Left cardiac atrium (tissue), 4 donors: ENCODE measurements at places on chromosomes 5 and 9. TPM values are rescaled to one million over a fixed set of nuclear protein-coding genes. Genes with fewer than 3 reads are reported as not detected.

The IL33 gene
- total RNA-seq, result 44.3 TPM

DNA sequence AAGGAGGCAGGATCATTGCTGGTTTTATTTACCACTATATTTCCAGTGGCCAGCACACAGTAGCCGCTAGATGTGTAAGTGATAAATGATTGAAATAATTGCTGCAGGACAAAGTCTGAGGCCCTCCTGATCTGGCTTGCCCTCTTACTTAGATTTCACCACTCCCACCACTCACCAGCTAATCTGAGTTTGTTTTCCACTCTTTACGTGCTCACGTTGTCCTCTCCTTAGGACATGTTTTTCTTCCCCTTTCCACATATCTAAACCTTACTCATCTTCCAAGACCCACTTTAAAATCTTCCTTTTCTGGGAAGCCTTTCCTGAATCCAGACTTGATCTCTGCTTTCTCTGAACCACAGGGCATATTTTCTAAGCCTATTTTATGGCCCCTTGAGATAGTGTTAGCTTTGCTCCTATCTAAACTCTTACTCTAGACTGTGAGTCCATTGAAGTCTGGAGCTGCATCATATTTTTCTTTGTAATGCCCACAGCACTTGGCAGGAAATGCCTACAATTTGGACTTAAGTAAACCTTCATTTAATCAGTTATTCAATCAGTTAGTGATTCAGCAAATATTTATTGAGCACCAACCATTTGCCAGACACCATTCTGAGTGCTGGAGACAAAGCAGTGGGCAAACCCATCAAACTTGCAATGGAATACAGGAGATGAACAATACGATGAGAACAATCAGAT, 2.4 kb downstream of the TLR4 start:
- no peak for DNase-seq

The IFNA13 gene
- total RNA-seq, result not detected

DNA sequence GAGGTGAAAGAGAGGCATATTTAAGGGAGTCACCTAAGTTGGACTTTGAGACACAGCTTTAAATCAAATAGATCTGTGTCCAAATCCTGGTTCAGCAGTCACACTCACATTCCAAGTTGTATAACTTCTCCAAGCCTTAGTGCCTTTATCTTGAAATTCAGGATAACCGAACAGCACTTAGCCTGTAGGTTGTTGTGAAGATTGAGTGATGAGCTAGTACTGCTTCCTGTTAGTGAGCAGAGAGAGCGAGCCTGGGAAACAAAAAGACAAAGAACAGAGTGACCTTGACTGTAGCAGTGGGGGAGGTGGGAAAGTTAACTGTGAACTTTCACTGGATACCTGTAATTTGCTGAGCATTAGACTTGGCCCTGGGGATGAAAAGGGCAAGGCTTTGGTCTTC, 22.4 kb downstream of the MAML1 start:
- no peak for DNase-seq

DNA sequence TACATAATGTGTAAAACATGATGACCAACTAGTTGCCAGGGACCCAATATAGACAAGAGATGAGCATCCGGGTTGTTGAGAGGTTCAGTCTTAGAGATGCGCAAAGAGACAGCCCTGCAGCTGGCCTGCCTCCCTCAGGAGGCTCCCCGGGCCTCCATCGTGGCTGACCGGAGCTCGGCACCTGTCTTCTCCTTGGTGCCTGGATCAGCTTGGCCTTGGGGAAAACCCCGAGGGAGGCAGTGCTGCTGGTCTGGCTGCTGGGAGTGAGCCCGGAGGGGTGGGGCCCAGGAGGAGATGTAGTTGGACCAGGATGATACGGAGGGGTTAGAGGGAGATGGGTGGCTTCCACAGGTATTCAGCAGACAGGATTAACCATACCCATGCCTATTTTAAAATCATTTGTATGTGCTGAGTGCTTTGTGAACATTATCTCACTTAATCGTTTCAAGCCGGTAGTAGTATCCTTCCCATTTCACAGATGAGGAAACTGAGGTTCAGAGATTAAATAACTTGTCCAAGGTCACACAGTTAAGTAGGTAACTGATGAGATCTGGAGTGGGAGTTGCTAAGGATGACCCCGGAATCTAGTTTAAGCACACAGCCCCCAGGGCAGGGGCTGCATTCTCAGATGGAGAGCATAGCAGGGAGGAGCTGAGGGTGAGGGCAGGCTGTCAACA, 173.8 kb downstream of the COL23A1 start:
- no peak for DNase-seq

DNA sequence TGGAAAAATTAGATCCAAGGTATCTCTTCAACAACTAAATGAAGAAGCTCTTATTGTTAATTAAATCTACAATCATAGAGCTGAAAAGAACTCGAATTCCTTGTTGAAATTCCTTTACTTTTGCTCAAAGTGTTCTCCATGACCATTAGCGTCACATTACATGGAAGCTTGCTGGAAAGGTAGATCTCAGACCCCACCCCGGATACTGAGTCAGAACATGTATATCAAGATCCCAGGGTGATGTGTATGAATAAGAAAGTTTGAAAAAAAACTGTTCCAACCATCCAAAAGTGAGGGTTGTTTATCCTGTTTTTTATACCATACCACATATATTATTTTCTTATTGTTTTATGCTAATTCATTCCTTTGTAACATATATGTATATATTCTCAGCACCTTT, 237.1 kb upstream of the PUM3 start:
- DNase-seq, result no peak

The PTCH1 gene
- total RNA-seq, result 6.9 TPM

The GLDC gene
- total RNA-seq, result 0.24 TPM

The CFAP90 gene
- total RNA-seq, result 0.16 TPM

DNA sequence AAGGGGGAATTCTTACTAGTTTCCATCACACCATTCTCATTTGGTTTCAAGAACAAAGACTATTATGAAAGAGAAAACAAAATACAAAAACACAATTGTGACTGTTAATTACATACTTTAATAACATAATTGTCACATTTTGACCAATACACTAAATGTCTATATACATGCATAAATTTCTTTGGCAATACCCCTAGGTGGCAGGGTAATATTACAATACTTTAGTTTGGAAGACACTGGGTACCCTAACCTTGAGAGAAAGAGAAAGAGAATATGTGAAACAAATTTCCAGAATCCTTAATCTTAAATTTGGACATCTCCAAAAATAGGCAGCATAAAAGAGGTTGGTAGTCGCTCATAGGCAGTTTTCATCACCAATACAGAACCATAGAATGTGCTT, 619.6 kb upstream of the ADAMTS16 start:
- no peak for DNase-seq
